ENCODE measurements at places on chromosomes 7 and 10.
A peak's percentile ranks its signal among the peaks of the same experiment; 100 is the strongest.

GRCh38 chr7:104794154-104794553 is 219.9 kb upstream of the KMT2E start:
- no peak for DNase-seq

DNA sequence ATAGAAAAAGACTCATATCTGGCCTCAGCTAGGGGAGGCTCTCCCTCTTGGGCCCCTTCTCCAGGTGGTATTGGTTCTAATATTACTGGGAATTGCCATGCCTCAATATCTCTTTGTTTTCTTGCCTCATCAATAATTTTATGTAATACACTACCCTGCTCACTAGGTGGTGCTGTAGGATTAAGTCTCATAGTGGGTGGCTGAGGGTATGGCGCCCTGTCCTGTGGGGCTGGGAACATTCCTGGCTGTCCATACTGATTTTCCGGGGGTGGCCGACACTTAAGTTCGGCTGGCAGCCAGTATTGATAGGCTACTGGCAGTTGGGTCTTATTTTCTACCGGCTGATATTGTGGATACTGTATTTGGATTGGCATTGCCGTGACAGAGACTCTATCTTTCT is 9.0 kb upstream of the TAS2R3 start:
- DNase-seq = no peak

GRCh38 chr10:17154116-17154515 is 24.5 kb upstream of the CUBN start:
- no peak for DNase-seq

- DNase-seq = no peak
Measured at GRCh38 chr10:54530299-54530698, 270.7 kb downstream of the PCDH15 start.

DNA sequence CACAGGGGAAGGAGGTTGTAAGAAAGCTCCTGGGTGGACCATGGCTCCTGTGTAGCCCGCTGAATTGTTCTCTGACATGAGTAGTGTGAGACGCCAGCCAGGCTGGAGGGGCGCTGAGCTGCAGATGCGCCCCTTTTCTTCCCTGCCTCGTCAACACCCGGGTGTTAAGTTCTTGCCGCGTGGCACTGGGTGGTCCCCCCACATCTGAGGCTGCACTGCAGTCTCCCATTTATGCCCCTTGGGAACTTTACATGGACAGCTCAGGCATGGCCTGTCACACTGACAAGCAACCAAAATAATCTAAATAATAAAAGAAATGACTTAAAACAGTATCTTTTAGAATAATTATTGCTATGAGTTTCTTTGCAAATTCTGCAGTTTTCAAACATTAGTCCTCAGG is 34.6 kb upstream of the HSPA12A start:
- no peak for DNase-seq

DNA sequence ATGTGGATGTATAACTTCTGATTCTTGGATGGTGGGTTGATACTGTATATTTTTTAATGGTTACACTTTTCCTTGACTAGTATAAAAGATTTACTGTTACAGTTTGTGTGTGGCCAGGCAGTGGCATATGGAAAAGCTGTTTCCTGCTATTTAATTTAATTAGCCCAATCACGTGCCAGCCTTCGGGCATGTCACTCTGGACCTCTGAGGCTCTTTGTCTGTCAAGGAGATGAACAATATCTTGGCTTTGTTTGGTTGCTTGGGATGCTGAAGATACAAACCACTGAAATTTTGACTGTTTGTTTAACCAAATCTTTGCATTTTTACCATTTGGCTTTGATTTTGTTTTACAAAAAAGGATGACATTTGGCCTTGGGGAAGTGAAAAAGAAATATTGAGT is 185.0 kb downstream of the HDAC9 start:
- DNase-seq = no peak

DNA sequence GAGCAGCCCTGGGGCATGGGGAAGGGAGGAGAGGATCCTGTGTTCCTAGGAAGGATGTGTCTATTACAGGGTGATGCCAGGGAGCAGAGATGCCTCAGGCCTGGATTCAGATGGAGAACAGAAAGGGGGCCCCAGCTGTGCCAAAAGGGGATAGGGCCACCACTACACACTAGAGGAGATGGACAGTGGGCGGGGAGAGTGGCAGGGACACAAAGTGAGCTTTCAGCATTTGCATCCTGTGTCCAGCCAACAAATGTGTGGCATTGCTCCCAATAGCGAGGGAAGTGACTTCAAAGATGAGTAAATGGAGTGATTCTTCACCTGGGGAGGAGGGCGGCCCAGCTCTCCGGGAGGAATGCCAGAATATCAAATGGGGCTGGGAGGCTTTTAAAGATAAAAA is 64.9 kb upstream of the WAPL start:
- DNase-seq = no peak

DNA sequence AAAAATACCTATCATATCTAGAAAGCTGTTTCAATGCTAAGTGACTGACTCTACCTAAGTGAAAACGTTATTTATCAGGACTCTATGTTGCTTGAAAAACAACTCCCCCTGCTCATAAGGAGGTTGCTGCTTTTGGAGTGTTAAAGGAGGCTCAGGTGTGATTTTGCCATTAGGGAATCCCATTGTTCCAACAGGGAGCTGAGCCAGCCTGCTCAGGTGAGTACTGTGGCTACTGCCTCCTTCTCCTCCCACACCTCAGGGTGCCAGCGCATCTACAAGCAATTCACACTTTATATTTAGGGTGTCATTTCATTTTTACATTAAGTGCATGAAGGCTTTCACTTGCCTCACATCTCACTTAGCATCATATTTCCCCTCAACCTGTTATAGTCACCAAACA is 84.7 kb downstream of the SEM1 start:
- no peak for DNase-seq

DNA sequence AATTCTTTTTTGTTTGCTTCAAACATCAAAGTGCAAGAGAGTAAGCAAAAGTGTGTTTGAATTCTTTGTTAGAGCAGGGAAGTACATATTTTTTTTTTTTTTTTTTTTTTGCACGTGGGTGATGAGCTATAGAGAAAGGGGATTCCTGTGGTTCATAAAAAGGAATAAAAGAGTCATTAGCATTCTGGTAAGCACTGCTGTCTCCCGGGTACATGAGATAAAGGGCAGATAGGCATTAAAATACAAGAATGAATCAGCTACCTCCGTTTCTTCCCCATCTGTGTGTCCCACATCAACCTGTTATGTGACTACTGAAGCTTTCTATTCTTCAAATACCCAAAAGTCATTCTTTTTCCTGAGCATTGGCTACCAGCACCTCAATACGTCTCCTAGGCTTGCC is 102.4 kb upstream of the SEMA3D start:
- DNase-seq = no peak

DNA sequence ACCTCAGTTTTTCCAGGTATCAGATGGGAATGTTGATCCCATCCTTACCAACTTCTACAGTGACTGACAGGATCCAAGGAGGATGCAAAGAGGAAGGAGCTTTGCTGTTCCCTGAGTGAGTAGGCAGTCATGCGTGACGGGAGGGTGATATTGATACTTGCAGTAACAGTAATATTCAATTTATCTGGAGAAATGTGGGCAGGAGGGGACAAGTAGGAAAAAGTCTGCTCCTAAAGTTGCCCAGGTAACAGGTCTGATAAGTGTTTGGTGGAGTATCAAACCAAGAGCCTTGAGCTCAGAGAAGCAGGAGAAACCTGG is 3.3 kb upstream of the ZCCHC24 start:
- DNase-seq = no peak

DNA sequence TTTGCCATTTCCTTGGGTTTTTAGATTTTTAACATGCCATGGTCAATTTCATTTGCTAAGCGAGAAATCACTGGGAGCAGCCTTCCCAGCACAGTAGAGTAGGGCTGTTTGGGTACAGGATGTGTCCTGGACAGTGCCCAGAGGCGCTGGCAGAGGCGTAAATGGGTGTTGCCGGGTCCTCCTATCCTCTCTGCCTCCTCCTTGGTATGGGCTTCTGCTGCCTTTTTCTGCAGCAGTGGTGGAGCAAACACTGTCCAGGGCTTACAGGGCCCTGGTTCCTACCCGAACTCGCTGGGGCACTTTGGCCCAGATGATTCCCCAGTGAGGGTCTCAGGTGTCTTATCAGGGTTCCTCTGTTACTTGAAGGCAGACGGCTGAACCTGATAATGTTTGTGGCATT is 298.3 kb downstream of the RPS24 start:
- no peak for DNase-seq

DNA sequence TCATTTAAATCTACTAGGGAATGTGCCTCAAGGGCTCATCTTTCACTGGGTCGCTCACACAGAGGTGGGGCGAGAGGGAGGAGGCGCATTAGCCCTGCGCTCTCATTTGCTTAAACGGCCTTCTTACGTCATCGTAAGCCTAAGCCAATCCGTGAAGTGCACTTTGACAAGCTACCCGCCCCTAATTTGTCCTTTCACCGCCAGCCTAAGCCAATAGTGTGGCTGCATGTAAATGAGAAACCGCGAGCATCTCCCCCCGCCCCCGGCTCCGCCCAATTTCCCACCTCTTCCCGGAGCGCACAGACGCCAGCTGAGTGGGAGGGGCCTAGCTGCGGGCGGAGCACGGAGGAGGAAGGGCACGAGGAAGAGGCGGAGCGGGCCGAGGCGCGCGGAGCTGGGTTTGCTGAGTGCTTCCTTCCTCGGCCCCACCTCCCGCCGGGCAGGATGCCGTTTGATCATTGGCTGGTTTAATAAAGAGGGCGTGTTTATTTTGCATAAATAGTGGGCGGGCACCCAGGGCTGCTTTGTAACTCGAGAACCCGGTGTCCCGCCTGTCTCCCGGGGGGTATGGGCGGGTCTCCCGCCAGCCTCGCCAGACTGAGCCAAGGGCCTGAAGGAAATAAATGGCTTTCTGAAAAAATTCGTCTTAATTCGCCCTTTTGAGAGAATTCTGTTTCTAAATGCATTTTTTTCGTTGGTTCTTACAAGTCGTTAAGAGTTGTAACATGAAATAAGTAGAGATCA is 289.6 kb upstream of the NFE2L3 start:
- DNase-seq = peak; percentile 42

DNA sequence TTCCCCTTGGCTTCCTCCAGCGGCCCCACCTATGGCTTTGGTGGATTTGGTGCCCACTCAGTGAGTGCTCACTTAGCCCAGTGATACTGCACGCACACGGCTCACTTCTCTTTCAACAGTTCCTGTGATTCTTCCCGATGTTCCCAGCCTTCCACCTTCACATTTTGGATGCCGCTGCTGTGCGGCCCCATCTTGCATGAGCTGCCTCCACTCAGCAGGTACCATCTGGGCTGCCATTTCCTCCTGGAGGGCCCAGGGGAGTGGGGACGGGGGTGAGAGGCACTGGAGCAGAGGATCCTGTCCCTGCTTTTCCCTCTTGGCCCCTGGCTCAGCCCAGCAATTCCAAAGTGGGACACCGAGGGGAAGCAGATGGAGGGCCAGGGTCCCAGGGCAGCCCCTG is 323.3 kb upstream of the ZNF32 start:
- DNase-seq = no peak
